ENCODE measurements at places on chromosomes 1 and 21. TPM values are rescaled to one million over a fixed set of nuclear protein-coding genes. Genes with fewer than 3 reads are reported as not detected.

RLF gene
- 25.6 TPM for total RNA-seq

CFAP141 gene
- not detected for total RNA-seq

DNA sequence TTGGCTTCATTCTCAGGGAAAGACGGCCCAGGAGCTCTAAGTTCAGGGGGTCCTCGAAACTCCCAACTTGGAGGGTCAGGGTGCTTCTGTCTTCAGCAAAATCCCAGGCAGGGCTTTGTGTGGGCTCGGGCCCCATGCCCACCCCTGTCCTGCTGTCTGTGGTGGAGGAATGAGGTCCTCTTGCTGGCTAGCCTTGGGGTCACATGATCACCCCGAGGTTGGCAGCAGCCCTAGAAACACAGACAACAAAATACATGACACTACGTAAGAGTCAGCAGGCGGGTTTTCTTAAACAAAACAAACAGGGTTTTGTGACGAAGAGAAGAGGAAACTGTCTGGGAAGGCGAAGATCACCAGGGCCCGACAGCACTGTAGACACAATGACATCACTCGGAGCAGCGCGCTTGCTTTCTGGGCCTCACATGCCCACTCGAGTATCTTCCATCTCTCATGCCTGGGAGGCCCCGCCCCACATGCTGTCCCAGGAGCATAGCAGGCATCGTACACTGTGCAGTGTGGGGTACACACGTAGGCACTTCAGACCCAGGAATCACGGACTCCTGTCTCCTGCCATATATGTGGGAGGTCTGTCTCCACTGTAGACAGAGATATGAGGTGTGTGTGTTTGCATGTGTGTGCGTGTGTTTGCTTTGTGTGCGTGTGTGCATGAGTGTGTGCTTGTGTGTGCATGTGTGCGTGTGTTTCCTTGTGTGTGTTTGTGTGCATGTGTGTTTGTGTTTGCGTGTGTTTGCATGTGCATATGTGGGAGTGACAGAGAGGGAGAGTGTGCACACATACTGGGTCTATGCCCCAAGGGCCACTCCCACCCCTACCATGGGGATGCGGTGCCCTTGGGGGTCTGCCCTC is 94.7 kb downstream of the SIK1 start:
- no peak for DNase-seq

CLEC20A gene
- total RNA-seq = not detected

Data from natural killer cell (primary cell).